ENCODE measurements at places on chromosomes 7 and 10. TPM values are rescaled to one million over a fixed set of nuclear protein-coding genes. Genes with fewer than 3 reads are reported as not detected.

- H3K27ac ChIP-seq: no peak overlapping the region
- no peaks in the 10 kb centered on the region for H3K36me3 ChIP-seq
- no peak overlapping the region for H3K4me3 ChIP-seq
- no peak for DNase-seq
- H3K4me1 ChIP-seq: no peaks in the 10 kb centered on the region
These were observed 23.7 kb downstream of the GPR26 start for GRCh38 chr10:123689880-123690279.

- H3K4me1 ChIP-seq: no peaks in the 10 kb centered on the region
- no peak for DNase-seq
- H3K27me3 ChIP-seq: peaks cover 18% of the 10 kb centered on the region
These were observed 65.8 kb downstream of the MICALL2 start for GRCh38 chr7:1393421-1393820.

DNA sequence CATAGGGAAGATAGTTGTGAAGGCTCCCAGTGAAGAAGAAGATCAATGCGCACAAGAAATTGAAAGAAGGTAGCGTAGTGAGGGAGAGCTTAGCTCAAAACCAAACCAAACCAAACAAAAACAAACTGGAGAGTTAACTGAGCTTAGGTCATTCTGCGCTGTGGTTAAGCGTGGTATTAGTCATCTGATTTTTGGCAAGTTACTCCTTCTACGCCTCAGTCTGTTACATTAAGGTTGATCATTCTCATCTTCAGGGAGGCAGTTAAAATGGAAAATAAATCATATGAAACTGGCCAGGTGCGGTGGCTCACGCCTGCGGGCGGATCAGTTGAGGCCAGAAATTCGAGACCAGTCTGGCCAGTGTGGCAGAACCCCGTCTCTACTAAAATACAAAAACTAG lies 259.7 kb downstream of the EXOC4 start:
- H3K4me3 ChIP-seq: no peak overlapping the region
- no peak for DNase-seq
- no peaks in the 10 kb centered on the region for H3K4me1 ChIP-seq
- H3K27ac ChIP-seq: no peak overlapping the region

DNAH11 gene
- 0.61 TPM for total RNA-seq

- H3K4me1 ChIP-seq: no peaks in the 10 kb centered on the region
- no peak for DNase-seq
- H3K27me3 ChIP-seq: peaks cover 10% of the 10 kb centered on the region
- H3K4me3 ChIP-seq: no peak overlapping the region
These were observed 252.7 kb upstream of the PTER start for GRCh38 chr10:16184096-16184597.

DNA sequence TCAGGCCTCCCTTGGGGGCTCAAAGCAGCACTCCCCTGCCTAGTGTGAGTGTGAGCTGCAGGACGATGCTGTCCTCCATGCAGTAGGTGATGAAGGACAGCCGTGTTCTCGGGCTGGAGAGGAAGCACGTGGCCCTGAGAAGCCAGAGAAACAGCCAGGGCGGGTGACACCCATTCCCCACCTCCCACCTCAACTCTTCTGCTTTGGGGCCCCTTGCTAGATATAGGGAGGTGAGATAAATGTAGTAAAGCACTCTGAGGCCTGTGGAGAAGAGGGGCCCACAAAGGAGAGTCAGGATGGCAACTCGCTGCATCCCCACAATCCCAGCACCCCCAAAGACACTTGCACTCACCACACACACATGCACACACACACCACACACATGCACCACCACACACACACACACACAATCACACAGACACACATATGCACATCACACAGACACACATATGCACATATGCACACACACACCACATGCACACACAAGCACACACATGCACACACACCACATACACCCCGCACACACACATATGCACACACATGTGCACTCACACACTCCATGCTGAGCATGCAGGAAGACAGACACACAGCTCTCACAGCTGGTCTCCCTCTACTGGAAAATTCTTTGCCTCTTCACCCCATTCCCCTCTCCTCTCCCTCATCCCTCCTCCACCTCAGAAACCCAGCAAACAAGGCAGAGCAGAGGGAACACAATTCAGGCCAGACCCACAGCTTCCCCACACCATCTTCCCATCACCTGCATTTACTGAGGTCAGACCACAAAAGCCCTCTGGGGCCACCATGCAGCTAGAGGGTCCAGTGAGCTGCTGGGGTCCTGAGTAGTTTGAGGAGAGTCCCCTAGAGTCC lies 30.5 kb downstream of the ANXA8 start:
- DNase-seq: no peak
- no peak overlapping the region for H3K27ac ChIP-seq
- peaks cover 6% of the 10 kb centered on the region for H3K27me3 ChIP-seq
- H3K36me3 ChIP-seq: no peaks in the 10 kb centered on the region
- no peak overlapping the region for H3K4me3 ChIP-seq

PTPRZ1 gene
- not detected for total RNA-seq

DNA sequence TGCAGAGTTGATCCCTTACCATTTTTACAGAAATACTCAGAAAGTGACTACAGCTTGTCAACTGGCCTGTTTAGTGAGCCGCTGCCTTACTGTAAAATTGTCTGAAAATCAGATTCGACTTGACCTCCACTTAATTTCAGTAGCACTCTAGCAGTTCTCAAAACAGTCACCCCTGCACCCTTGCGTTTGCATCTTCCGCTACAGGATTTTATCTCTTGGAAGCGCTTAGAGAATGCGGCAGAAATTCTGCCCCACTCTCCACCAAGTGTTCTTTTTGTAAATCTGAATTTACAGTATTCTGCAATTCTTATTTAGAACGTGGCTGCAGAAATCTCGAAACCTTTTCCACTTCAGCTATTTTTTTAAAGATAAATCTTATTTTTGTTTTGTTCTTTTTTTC lies 1.9 kb upstream of the TWIST1 start:
- peaks cover 2% of the 10 kb centered on the region for H3K4me1 ChIP-seq
- H3K27ac ChIP-seq: no peak overlapping the region
- H3K4me3 ChIP-seq: no peak overlapping the region
- H3K27me3 ChIP-seq: peaks cover 36% of the 10 kb centered on the region
- no peaks in the 10 kb centered on the region for H3K36me3 ChIP-seq
- no peak for DNase-seq

ZNF239 gene
- total RNA-seq: 1.5 TPM

ZNF25 gene
- 7.4 TPM for total RNA-seq

DNA sequence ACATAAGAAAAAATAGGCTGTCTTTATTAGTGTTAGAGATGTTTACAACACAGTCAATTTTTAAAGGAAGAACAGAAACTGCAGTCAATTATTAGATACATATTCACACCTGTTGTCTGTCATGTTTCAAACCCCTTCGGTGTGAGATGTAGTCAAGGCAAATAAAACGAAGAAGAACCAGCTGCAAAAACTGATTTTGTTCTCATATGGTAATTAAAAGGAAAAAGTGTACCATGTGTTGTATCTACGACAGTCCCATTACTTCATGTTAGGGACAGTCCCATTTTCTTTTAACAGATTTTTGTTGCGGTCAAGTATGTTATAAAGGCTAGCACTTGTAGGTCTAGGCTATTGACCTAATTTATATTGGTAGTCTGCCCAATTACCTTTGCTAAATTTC lies 149.4 kb downstream of the LRRN3 start:
- no peak overlapping the region for H3K4me3 ChIP-seq
- DNase-seq: no peak
- H3K36me3 ChIP-seq: peaks cover 6% of the 10 kb centered on the region
- H3K27ac ChIP-seq: no peak overlapping the region

- DNase-seq: no peak
- H3K27me3 ChIP-seq: peaks cover 7% of the 10 kb centered on the region
- H3K36me3 ChIP-seq: no peaks in the 10 kb centered on the region
- no peaks in the 10 kb centered on the region for H3K4me1 ChIP-seq
- H3K27ac ChIP-seq: no peak overlapping the region
These were observed 13.0 kb downstream of the NRP1 start for GRCh38 chr10:33321516-33321915.

- H3K4me3 ChIP-seq: no peak overlapping the region
- no peaks in the 10 kb centered on the region for H3K36me3 ChIP-seq
- no peaks in the 10 kb centered on the region for H3K27me3 ChIP-seq
- H3K4me1 ChIP-seq: no peaks in the 10 kb centered on the region
These were observed 227.7 kb downstream of the KCNMA1 start for GRCh38 chr10:77409697-77410471.

VGF gene
- total RNA-seq: not detected

LIPJ gene
- not detected for total RNA-seq

CABCOCO1 gene
- not detected for total RNA-seq

Data from activated CD4-positive, alpha-beta memory T cell treated with anti-CD3 and anti-CD28 coated beads for 36 hours (primary cell).